ENCODE measurements at places on chromosomes 2 and 18.

DNA sequence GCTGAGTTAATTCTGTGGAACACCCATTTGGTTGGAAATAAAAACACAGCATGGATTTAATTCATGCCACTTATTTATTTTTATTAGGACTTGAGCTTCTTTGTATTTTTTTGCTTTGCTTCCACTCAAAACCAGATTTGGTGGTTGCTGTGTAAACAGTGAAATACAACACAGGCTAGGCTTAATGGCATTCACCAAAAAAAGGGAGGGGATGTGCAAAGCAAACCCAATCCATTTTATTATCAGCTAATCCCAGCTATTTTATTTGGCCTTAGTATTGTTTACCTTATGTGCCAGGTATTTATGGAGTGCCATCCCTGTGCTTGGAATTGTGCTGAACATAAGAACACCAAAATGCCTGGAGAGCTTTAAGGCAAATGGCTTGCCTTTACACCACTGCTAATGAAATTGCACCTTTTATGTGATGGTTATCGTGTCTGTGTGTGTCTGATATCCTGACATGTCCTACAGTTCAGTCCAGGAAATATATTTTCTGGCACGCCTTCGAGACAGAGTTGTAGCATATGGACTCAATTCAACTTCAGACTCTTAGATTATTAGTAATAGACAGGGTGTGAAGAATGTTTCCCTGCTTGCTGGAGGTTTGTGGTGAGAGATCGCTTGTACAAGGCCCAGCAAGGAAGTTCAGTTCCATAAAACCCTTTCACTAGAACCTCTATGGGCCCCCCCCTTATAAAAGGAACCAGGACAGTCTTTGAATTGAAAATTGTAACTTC is 99.6 kb downstream of the PRPF40A start:
- no peak for DNase-seq

DNA sequence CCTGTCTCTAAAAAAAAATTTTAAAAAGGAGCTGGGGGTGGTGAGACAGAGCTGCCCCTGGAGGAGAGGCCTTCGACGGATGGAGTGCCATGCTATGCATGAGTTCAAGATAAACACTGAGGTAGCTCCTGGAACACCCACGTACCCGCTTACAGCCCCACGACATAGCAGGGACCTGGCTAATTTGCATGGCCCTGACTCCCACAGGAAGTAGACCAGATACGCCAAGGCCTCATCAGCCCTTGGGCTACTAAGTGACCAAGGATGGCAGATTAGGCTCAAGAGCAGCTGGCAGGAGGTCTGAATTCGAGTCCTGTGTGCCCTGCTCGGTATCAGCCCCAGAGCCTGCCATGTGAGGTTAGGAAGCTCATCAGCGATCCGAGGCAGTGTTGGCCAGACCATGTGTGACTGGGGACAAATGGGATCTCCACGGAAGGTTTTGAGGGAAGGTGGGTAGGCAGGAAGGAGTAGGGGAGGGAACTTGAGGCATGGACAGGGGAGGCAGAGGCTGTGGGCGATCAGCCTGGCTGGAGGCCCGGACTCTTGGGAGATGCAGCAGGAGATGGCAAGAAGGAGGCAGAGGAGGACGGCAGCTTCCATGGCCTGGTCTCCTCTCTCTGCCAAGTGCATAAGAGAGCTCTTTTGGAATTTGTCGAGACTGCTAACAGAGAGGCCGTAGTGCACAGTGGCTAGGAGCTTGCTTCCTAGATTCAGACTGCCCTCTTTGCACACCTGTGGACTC is 218.3 kb downstream of the GLI2 start:
- DNase-seq = no peak

GRCh38 chr18:27656167-27656778 is 471.2 kb upstream of the CHST9 start:
- no peak for DNase-seq

DNA sequence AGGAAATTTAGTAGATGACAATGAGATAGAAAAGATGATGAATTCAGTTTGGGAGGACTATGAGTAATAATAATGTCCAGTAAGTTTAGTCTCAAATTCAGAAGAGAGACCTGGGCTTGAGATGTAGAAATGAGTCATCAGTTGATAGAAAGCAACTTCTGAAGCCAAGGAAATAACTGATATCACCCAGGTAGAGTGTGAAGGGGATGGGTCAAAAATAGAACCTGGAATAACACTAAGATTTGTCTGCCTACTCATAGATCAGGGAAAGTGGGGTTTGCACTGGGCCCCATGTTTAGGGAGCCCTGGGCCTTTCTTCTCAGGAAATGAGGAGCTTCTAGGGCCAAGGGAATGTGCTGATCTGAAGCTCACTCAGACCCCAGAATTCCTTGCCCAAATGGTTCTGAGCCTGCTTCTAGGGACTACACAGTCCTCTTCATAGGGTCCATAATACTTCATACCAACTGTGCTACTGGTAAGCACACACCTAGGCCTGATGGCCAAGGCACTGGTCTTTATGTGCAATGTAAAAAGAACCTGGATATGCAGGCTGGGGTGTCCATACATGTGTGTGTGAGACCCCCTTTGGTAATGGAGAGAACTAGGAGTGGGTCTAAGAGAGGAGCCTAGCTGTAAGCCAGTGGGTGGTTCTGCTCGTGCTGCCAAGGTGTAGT is 141.2 kb downstream of the IKZF2 start:
- no peak for DNase-seq

- DNase-seq = no peak
Measured at GRCh38 chr2:238722181-238722580, 125.7 kb upstream of the TWIST2 start.

DNA sequence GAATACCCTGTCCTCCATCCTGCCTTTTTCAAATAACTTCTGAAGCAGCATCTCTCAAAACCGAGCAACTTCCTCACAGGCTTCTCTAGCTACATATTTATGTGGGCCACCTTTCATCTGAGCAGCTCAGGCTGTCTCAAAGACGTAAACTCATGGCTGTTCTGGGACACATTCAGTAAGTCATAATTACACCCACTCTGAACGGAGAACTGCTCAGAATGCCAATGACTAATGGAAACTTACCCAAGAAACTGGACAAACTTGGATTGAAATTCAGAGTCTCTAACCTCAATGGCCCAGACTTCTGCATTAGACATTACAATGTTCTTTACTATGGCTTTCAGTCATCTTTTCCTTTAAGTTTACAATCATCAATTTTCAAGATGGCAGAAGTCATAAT is 145.2 kb downstream of the RAD51AP2 start:
- no peak for DNase-seq

GRCh38 chr2:226489775-226490541 is 309.7 kb downstream of the IRS1 start:
- DNase-seq = no peak

- no peak for DNase-seq
Measured at GRCh38 chr2:72457801-72458516, 310.3 kb upstream of the CYP26B1 start.

DNA sequence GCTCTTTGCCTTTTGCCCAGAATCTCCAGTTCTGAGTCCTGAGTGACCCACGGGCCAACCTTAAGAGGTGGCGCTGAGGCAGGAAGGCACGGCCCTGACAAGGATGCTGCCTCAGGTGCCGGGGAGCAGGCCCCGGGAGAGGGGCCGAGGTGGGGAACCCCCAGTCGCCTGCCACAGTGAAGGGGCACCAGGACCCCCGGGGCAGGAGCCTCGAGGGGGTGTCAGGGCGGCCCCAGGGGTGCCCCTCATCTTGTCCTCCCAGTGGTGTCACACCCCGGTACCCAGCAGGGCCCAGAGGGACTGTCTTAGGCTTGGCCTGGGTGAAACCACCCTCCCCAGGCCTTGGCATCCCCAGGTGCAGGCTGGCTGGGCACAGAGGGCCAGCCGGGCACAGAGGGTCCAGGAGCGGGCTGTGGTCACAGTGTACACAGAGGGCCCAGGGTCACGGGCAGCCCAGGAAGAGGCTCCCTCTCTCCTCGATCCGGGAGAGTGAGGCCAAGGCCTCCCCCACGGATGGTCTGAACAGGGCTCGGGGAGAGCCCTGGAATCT is 1.0 kb downstream of the PDCD1 start:
- no peak for DNase-seq

DNA sequence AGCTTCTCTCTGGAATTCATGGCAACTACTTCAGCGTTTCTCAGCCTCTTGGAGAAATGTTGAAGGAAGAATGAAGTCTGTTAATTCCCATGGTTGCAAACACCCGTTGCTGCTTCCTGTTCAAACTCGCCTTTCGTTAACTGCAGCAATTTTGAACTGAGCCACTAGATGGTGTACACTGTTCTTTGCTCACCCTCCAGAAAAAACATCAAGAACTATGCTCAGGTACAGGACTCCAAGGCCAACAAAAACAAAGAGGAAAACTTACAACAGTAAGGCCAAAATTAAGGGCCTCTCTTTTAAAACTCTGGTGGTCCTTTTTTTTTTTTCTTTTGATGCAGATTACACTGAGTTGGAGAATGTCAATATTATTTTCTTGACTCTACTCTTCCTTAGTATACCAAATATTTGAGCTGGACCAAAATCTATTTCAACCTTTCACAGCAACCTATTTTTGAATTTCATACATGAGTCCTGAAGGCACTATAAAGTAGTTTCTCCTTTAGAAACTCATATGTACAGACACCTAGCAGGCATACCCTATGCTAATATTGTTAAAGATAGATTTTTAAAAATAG is 58.2 kb downstream of the KLHL14 start:
- no peak for DNase-seq

DNA sequence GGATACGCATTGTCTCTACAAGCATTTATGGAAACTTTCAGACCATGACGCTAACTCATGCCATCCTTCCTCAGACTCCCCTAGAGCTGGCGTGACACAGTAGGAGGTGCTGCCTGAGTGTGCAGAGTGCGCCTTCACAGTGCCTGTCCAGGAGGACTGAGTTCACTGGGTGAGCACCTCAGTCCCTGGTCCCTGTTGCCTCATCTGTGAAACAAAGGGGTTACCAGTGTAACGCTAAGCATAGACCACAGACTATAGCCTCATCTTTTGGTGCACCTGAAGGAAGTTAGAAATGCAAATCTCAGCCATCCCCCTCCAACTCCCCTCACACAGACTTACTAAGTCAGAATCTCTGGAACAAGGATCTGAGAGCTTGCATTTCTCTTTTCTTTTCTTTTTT is 142.8 kb downstream of the TMEM17 start:
- DNase-seq = no peak

DNA sequence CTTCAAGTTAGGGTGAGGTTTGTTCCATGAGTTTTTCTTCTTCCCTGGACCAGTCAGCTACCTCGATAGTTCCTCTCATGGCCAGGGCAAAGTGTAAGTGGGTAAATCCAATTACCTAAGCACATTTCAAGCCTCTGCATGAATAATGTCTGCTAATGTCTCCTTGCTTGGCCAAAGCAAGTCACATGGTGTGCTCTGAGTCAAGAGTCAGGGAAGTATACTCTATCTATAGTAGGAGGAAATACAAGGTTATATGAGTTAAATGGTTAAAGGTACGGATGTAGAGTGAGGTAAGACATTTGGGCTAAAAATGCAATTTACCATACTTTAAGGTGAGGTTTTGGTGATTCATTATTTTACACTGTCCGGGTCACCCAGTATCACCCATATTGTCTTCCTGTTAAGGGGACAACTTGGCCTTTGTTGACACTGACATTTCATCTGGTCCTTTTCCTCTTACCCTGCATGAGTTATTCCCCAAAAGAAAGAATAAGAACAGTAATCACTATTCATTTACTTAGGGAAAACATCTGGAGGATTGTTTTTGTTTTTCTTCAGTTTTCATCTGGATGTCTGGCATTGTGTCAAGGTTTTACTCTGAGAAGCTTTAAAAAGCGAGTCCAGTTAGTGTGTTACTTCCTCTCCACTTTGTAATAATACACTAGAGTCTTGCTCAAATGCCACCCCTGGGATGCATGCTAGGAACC is 405.5 kb downstream of the RND3 start:
- DNase-seq = no peak

DNA sequence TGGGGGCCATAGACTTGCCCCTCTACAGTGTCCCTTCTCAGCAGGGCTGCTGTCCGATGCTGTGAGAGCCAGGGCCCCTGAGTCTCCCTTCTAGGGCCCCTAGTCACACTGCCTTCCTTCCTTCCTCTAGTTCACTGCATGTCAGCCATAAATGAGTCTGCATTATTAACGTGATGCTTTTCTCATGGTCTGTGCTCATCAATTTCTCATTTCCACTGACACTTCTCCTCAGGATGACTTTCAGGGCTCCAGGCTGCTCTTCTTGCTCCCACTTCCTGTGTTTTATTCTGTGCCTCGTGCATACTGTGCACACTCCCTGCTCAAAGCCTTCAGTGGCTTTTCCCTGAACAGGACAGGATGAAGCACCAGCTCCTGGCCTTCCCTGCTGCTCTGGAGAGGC is 146.5 kb downstream of the FAM210A start:
- DNase-seq = no peak

GRCh38 chr2:130729322-130730299 is 741 bp downstream of the GPR148 start:
- DNase-seq = no peak

DNA sequence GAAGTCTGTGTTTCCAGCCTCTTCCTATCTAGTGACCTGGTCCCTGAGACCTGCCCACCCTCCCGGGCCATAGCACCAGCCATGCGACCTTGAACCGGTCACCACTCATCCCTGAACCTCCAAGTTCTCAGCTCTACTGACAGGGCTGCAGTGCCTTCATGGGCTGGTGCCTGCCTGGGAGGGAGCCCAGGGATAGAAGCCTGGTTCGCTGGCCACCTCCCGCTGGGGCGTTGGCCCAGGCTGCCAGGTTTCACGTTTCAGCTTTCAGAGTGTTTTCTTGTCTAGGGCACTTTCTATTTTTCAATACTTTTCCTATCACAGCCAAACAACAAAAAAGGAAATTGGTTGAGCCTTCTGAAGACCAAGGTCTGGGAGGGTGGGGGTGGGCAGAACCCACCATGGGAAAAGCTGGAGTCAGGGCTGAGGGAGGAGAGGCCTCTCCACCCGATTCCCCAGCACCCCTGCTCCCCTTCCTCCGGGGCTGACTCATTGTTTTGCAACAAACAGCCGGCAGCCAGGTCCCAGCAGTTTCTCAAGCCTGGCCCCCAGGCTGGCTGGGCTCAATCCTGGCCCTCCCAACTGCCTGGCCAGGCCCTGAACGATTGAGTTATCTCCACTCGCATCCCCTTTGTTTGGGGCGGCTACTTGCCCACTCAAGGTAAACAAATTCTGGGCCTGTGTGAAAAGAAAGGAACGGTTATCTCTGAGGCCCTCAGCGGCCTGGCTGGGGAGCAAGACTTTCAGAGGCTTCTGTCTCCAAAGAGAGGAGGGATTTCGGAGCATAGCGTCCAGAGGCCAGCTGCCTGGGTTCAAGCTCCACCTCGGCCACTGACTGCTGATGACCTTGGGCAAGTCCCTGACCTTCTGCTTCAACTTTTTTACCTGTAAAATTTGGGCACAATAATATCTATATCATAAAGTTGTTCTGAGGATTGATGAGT is 47.5 kb downstream of the ZFP36L2 start:
- peak; percentile 65 for DNase-seq
